Esophagus muscularis mucosa (tissue), 4 donors: ENCODE measurements at places on chromosomes 16 and 17. TPM values are rescaled to one million over a fixed set of nuclear protein-coding genes. Genes with fewer than 3 reads are reported as not detected.
A peak's percentile ranks its signal among the peaks of the same experiment; 100 is the strongest.

GRCh38 chr16:13378151-13378550 is 476.8 kb downstream of the SHISA9 start:
- H3K4me1 ChIP-seq: no peaks in the 10 kb centered on the region
- H3K27ac ChIP-seq: no peak overlapping the region
- no peak for DNase-seq
- H3K36me3 ChIP-seq: no peaks in the 10 kb centered on the region

The SLC12A3 gene
- not detected for total RNA-seq

DNA sequence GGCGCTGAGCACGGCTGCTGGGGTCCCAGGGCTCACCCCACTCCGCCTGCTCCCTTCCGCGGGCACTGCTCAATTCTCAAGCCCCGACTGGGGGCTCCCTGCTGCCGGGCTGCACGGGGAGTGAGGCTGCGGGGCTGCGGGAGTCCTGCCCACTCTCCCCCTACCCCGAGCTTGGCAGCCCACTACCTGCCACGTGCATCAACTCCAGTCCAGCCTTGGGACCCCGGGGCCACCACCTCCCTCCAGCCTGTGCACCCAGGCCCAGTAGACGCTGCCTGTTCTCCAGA is 43.3 kb upstream of the SSTR5 start:
- peaks cover 3% of the 10 kb centered on the region for H3K4me1 ChIP-seq
- H3K4me3 ChIP-seq: no peak overlapping the region
- no peak overlapping the region for H3K27ac ChIP-seq
- H3K36me3 ChIP-seq: no peaks in the 10 kb centered on the region
- H3K27me3 ChIP-seq: peaks cover 8% of the 10 kb centered on the region

DNA sequence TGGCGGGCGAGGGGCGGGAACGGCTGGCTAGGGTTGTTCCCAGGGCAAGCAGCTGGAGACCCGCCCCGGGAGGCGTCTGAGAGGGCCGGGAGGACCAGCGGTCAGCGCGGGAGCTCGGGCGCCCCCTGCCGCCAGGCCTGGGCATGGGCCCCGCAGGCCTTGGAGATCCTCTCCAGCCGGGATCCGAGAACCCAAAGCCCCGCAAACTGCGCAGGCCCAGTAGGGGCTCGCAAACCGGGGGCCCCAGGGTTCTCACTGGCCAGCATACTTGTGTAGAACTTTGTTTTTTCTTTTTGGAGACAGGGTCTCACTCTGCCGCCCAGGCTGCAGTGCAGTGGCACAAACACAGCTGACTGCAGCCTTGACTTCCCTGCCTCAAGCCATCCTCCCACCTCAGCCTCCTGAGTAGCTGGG is 20.8 kb upstream of the ZNF423 start:
- DNase-seq: no peak
- H3K27ac ChIP-seq: no peak overlapping the region
- no peaks in the 10 kb centered on the region for H3K27me3 ChIP-seq
- H3K4me1 ChIP-seq: peaks cover 13% of the 10 kb centered on the region
- peak overlapping the region; percentile 45 for H3K4me3 ChIP-seq

GRCh38 chr16:67040906-67041305 is 12.0 kb downstream of the CBFB start:
- peaks cover 32% of the 10 kb centered on the region for H3K4me1 ChIP-seq
- H3K4me3 ChIP-seq: no peak overlapping the region
- no peaks in the 10 kb centered on the region for H3K27me3 ChIP-seq

The GCGR gene
- total RNA-seq: 0.40 TPM

The CACNG4 gene
- total RNA-seq: 2.1 TPM

DNA sequence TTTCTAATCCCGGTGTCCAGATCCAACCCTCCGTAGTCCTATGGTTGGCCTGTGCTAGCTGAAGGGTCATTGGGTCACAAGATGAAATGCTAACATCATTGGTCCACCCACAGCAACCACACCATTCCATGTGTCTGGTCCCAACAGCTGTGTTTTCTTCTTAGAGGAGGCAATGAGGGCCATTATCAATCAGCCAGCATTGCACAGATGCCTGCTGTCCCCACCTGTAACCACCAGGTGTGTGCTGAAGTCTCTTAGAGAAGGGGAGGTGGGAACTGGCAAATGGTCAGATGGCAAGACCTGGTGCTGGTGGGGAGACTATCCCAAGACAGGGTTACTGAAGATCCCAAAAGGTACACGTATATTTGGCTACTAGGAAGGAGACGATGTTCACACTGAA is 37.4 kb downstream of the HIC1 start:
- DNase-seq: no peak
- H3K27ac ChIP-seq: no peak overlapping the region
- H3K4me1 ChIP-seq: peaks cover 54% of the 10 kb centered on the region
- peaks cover 9% of the 10 kb centered on the region for H3K36me3 ChIP-seq
- no peak overlapping the region for H3K4me3 ChIP-seq

DNA sequence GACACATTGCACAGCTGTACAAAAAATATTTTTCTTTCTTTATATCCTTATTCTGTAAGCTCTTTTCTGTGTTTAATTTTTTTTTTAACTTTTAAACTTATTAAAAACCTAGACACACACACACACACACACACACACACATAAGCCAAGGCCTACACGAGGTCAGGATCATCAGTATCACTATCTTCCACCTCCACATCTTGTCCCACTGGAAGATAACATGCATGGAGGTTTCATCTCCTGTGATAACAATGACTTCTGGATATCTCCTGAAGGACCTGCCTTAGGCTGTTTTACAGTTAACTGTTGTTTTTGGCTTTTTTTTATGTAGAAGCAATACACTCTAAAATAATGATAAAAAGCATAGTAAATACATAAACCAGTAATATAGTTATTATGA is 71.2 kb downstream of the TNRC6C start:
- H3K4me1 ChIP-seq: peaks cover 29% of the 10 kb centered on the region
- peaks cover 26% of the 10 kb centered on the region for H3K36me3 ChIP-seq
- no peak for DNase-seq
- H3K27me3 ChIP-seq: no peaks in the 10 kb centered on the region
- H3K4me3 ChIP-seq: no peak overlapping the region
- H3K27ac ChIP-seq: no peak overlapping the region

DNA sequence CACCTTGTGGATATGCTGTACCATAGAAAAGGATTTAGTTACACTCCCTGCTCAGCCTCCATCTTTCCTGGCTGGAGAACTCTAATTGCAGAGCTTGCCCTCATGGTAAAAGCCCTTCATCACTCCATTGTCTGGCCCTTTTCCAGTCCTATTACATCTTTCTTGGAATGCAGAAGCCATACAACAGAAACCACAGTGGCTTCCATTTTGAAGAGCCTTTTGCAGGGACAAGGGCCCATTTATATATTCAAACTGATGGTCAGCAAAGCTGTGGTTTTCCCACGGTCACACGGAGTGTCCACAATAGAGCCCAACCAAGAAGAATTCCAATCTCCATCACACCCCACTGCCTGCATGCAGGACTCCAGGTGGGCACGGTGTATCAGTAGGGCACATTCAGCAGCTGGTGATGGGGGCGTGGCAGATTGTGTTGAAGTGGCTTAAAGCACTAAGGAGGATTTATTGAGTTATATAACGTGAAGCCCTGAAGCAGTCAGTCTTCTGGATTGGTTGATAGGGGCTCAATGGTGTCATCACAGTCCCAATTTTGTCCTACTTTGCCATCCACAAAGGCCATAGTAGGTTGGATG is 20.3 kb downstream of the COPRS start:
- H3K27ac ChIP-seq: no peak overlapping the region
- no peaks in the 10 kb centered on the region for H3K36me3 ChIP-seq
- no peak overlapping the region for H3K4me3 ChIP-seq
- H3K27me3 ChIP-seq: no peaks in the 10 kb centered on the region
- peaks cover 29% of the 10 kb centered on the region for H3K4me1 ChIP-seq
- no peak for DNase-seq

The NIP7 gene
- total RNA-seq: 18.2 TPM

- no peaks in the 10 kb centered on the region for H3K27me3 ChIP-seq
- H3K27ac ChIP-seq: peak overlapping the region; percentile 89
- no peak for DNase-seq
- peaks cover 7% of the 10 kb centered on the region for H3K36me3 ChIP-seq
These were observed 479 bp upstream of the ZNF207 start for GRCh38 chr17:32349503-32349853.

- H3K27ac ChIP-seq: no peak overlapping the region
- H3K4me3 ChIP-seq: no peak overlapping the region
- DNase-seq: no peak
- H3K36me3 ChIP-seq: no peaks in the 10 kb centered on the region
These were observed 54.5 kb downstream of the TENT4B start for GRCh38 chr16:50207652-50208051.

GRCh38 chr17:66343531-66344078 is 41.2 kb downstream of the PRKCA start:
- no peak overlapping the region for H3K27ac ChIP-seq
- H3K36me3 ChIP-seq: no peaks in the 10 kb centered on the region
- no peak for DNase-seq

- H3K4me1 ChIP-seq: no peaks in the 10 kb centered on the region
- no peak for DNase-seq
- H3K36me3 ChIP-seq: no peaks in the 10 kb centered on the region
These were observed 124.9 kb upstream of the HSBP1 start for GRCh38 chr16:83682868-83683235.

GRCh38 chr17:44389723-44390202 is 314 bp upstream of the ITGA2B start:
- DNase-seq: no peak
- H3K4me3 ChIP-seq: no peak overlapping the region
- H3K27ac ChIP-seq: no peak overlapping the region
- H3K27me3 ChIP-seq: no peaks in the 10 kb centered on the region
- peaks cover 15% of the 10 kb centered on the region for H3K4me1 ChIP-seq

DNA sequence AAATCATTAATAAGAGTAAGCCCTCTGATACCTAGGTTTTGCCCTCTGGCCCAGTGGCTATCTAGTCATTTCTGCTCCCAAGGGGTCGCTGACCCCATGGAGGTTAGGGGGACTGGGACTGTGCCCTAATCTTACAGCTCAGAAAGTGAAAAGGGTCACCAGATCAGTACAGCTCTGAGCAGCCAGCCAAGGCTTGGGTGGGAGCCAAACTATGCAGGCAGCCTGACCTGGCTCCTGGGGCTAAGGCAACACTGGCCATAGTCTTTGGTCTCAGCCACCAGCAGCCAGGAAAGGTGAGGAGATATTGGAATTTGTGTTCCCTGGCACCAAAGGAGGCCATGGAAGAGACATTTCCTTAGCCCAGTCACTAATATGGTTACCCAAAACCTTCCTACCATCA is 67.6 kb downstream of the ASIC2 start:
- no peak overlapping the region for H3K27ac ChIP-seq
- H3K4me1 ChIP-seq: no peaks in the 10 kb centered on the region
- no peaks in the 10 kb centered on the region for H3K36me3 ChIP-seq
- no peak for DNase-seq
- no peak overlapping the region for H3K4me3 ChIP-seq
- H3K27me3 ChIP-seq: no peaks in the 10 kb centered on the region

DNA sequence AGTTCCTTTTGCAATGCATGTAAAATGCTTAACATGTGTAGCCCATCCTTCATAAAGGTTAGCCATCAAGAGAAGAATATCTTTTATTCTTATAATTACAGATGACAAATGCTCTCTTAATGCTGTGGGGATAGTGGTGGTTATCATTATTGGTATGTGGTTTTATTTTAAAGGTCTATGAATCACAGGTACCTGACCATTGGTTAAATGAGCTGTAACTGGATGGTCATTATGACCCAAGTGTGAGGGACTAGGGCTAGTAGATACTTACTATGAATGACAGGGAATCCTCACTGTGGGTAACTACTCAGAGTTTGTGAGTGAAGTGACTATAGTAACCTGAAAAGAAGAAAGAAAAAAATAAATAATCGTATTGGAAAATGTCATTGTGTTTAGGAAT is 78.8 kb downstream of the CDRT15 start:
- no peak overlapping the region for H3K4me3 ChIP-seq
- no peaks in the 10 kb centered on the region for H3K4me1 ChIP-seq
- H3K36me3 ChIP-seq: no peaks in the 10 kb centered on the region
- no peaks in the 10 kb centered on the region for H3K27me3 ChIP-seq

- no peaks in the 10 kb centered on the region for H3K36me3 ChIP-seq
- no peaks in the 10 kb centered on the region for H3K4me1 ChIP-seq
- no peak overlapping the region for H3K4me3 ChIP-seq
- H3K27ac ChIP-seq: no peak overlapping the region
- H3K27me3 ChIP-seq: no peaks in the 10 kb centered on the region
- DNase-seq: no peak
These were observed 2.7 kb downstream of the ZP2 start for GRCh38 chr16:21208446-21209230.

DNA sequence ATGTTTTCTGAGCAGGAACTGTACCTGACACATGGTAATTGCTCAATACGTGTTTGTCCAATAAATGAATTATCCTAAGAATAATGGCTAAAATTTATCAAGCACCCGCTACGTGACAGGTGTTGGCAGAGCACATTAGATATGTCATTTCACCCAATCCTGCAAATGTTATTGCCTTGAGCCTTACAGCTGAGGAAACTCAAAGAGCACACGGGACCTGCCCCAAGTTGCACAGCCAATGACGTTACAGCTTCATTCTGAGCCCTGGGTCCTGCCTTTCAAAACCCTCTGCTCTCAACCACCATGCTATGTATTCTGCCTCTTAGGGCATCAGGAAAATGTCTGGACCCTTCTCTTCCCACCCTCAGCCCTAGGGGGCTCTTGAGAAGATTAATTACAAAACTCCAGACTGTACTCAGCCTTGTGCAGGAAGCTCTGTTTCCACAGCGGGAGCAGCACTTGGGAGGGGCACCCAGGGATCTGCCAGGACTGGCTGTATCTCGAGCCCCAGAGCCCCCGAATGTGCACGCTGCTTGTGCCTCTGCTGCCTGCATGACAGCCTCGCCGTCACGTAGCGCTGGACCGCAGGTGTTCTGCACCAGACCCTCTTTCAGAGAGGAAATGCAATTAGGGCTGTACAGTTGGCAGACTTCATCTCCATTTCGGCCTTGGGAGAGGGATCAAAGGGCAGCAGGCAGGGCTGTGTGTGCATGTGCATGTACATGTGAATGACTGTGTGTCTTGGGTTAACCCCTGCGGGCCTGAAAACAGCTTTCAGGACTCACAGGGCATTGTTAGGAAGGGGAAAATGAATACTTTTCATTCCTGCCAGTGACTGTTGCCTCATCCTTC is 71.6 kb downstream of the GPR139 start:
- no peaks in the 10 kb centered on the region for H3K27me3 ChIP-seq
- no peak overlapping the region for H3K4me3 ChIP-seq
- DNase-seq: no peak
- H3K4me1 ChIP-seq: no peaks in the 10 kb centered on the region
- no peaks in the 10 kb centered on the region for H3K36me3 ChIP-seq

DNA sequence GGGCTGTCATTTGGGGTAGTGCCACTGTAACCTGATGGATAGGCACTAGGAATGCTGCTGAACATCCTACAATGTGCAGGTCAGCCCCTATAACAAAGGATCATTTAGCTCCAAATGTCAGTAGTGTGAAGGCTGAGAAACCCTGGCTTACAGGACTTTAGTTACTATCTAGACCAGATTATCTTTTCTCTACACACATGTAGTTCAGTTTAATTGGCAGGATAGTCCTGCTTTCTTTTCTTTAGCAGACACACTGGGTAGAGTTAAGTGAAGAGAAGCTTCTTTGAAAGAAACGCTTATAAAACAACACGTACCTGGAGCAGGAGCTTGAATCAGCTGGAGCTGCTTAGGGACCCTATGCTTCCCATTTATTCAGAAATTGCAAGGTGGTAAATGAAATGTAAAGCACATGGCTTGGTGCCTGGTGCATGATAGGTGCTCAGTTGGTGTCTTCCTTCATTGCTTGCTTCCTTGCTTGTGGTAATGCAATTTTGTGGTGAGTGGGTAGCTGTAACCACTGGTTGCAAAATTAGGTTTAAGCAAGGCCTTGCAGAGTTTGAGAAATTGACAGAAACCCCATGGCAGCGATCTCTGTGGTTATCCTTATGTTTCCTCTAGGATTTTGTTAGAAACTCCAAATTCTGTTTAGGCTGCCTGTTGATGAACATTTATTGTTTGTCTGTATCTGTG is 9.4 kb downstream of the METTL9 start:
- H3K36me3 ChIP-seq: no peaks in the 10 kb centered on the region
- H3K27ac ChIP-seq: no peak overlapping the region
- H3K4me1 ChIP-seq: peaks cover 24% of the 10 kb centered on the region
